ENCODE measurements at places on chromosomes 12 and 14.

DNA sequence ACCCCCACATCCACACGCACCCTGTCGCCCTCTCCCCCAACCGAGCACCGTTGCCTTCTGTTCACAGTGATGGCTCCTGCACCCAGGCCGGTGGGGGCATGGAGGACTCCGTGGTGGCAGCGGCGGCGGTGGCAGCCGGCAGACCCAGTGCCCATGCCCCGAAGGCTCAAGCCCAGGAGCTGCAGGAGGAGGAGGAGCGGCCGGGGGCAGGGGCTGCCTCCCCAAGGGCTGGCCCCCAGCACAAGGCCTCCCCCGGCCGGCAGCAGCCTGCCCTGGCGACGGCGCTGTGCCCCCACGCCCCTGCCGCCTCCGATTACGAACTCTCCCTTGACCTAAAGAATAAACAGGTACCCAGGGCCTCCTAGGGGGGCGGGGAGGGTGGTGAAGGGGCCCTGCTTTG, 59.0 kb downstream of the IQSEC3 start:
- DNase-seq = no peak

DNA sequence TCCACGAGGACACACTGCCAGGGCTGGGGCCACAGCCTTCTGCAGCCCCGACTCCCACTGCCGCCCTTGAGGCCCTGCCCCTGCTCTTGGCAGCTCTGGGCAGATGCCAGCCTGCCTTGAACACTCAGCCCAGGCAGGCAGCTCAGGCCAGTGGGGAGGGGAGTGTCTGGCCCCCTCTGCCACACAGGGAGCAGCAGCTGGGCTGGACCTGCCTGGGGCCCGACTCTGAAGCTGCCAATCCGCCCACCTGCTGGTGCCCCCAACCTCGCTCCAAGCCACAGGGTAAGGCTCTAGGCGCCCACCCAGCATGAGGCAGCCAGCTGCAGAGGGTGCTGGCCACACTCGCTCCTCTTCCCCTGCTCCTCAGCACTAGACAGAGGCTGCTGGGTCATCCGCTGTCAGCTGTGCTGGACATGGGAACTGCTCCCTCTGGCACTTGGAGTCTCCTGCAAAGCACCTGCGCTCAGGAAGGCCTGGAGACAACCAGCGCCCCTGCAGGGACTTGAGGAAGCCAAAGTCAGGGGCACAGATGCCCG, 24.6 kb upstream of the NUDT14 start:
- DNase-seq = no peak

GRCh38 chr12:56188131-56188777, 1.0 kb downstream of the SMARCC2 start:
- no peak for DNase-seq

DNA sequence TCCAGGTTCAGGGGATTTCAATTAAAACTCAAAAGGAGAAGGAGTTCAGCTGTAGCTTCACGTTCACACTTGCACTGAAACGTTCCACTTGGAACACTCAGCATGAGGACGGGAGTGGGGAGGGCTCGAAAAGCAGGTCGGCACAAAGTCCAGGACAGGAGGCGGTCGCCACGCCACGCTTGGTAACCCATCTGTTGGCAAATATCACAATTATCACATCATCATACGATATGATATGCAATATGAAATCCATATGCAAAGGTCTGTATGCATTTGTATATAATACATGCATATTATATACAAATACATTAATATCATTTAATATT, 17.2 kb downstream of the ADGRD1 start:
- DNase-seq = no peak

DNA sequence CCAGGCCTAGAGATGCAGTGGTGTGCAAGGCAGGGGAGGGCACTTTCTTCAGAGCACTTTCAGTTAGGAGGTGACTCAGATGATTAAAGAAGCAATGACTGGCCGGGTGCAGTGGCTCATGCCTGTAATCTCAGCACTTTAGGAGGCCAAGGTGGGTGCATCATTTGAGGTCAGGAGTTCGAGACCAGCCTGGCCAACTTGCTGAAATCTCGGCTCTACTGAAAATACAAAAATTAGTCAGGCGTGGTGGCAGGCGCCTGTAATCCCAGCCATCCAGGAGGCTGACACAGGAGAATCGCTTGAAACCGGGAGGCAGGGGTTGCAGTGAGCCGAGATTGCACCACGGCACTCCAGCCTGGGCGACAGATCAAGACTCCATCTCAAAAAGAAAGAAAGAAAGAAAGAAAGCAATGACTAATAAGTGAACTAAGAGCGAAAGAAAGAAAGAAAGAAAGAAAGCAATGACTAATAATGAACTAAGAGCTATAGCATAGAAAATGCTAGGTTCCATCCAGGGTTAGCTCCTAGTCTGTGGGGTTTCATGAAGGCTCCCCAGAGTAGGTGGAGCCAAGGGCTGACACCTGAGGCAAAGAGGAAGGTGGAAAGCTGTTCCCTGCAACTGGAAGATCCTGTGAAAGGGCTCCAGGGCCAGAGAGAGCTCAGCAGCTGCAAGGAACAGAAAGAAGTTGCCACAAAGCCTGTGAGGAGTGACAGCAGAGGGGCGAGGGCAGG, 334.5 kb downstream of the CACNA1C start:
- no peak for DNase-seq

Data from BE2C (cell line).